ENCODE measurements at places on chromosomes 2 and 18.
A peak's percentile ranks its signal among the peaks of the same experiment; 100 is the strongest.

- DNase-seq, result no peak
Measured at GRCh38 chr2:210459880-210460279, 16.7 kb downstream of the LANCL1 start.

DNA sequence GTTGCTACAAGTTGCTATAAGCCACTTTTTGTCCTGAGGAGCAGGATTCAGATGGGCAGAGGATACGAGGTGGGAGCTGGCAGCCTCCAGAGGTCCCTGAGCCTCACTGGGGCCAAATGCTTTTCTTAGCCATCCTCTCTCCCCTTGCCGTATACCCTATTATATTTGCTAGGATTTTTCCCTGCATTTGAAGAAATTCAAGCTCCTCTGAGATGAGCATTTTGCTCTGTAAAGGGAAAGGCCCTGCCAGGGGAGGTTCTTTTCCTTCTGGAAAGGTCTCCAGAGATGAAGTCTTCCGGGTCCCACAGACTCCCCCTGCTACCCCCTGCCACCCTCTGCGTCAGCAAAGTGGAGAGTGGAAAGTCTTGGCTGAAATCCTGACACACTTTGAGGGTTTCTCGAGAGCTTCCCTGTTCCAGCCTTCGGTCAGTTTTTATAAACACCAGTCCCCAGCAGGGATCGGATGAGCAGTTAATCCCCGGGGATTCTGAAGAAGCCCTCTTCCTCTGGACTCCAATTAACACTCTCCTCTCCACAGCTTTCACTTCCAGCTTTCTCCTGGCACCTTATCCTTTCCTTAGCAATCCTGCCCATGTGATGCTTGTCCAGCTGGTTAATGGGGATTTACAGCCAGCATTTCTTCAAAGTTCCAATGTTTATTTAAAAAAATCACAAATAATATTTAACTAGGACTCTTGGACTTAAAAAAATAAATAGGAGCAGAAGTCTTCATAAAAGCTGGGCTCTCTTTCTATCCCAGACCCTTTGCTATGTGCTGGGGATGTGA, 13.1 kb downstream of the CYRIA start:
- DNase-seq, result no peak

GRCh38 chr2:148027822-148028221, 6.9 kb downstream of the MBD5 start:
- DNase-seq, result no peak

GRCh38 chr2:240628507-240628807, 3.2 kb downstream of the GPR35 start:
- DNase-seq, result no peak

DNA sequence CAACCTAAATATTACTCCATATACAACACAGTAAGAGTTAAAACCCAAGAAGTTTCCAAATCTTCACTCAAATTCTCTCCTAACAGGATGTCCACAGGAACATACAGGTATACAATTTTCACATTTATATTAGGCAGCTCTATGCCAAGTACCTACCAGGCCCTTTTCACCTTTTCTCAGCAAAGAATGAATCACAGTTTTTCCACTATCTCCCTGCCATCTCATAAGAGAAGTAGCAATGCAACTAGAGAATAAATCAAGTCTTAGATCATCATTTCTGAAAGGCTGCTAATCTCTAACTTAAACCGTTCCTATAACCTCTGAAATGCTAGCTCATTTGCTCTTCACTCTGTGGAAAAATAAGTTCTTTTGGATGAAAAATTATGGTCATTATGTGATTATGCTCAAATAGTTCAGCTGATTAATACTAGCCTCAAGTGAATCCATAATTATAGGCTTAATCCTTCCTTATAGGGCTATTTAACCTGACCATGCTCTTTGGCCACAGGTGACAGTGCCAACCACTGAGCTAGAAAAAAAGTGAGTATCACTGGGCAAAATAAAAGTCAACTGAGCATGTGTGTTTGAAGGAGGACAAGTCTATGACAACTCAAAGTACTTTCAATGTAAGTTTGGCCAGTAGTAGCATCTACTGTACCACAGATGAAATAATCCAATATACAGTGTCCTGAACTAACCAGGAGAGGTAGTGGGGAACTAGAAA, 79.7 kb downstream of the COBLL1 start:
- no peak for DNase-seq

DNA sequence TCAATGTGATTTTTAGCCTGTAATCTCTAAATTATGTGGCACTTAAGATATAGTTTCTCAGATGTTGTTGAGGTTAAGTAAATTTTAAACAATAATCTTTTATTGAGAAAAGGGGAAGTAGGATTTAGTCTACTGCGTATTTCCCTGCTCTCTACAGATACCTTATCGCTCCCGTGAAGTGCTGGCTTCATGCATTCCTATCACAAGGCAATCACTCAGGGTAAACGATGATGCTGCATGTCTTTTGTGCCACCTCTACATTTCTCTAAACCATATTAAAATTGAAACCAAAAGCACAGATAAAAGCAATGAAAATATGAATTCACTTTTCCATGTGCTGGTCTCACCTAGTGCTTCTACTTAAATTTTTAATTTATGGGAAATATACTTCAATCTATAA, 14.4 kb upstream of the RPE start:
- no peak for DNase-seq

- DNase-seq, result no peak
Measured at GRCh38 chr2:68089961-68090360, 27.2 kb upstream of the C1D start.

DNA sequence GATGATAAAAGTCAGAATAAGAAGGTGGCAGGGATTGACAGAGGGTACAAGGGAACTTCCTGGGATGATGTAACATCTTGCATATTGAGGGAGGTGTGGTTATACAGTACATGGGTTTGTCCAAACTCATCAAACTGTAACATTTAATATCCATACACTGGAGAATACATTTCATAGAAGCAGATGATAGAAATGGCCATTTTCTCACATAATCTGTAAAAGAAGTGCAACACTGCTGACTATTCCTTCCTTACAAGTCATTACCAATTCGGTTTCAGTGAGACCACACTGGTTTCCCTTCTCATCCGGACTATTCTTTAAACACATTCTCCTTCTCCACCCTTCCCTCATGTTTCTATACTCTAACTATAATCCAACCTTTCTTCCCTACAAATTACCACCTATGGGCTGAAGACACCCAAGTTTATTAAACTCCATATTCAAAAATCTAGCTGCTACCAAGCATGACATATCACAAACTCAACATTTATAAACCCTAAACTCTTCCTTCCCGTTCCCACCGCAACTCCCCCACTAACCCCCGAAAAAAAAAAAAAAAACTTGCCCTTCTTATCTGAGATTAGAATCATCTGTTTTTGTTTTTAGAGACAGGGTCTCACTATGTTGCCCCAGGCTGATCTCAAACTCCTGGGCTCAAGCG, 1.6 kb downstream of the COX7A2L start:
- DNase-seq, result no peak

DNA sequence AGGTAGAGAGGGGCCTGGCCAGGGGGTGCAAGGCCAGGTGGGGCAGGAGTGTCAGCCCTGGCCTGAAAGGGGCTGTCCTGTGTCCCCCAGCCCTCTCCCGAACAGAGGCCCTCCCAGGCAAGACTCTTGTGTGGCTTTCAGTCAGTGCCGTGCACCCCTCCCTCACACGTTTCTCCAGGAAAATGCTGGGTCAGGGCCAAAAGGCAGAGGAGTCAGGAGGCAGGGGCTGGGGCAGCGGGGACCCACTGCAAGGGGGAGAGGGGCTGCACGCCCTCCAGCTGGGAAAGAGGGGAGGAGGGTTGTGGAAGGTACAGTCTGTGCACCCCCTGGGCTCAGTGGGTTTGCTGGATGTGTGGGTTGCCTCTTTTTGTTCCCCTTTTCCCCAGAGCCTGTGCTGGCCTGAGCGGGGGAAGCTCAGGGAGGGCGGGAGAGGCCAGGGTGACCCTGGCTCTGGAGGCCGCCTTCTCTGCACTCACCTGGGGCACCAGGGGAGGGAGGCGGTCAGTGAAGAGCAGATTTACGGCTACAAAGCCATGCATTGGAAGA, 4.1 kb downstream of the KCNF1 start:
- DNase-seq, result no peak

DNA sequence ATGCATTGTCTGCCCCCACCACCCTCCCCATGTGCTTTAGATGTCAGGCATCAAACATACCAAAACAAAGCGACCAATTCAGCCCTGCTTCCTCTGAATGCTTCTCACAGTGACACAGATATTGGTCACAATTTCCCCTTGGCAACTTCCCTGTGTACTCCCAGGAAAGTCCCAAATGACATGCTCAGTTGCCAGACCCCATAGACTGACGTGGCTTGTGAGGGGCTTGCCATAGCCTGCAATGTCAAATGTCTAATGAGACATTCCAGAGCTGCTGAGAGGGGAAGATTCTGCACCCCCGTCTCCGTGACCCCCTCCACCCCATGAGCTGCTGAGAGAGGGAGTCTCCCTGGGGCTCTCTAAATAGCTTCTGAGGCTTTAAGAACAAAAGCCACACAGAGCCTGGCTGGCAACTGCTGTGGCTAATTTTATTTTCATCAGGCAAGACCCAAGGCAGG, 47.3 kb downstream of the RFTN2 start:
- DNase-seq, result no peak

DNA sequence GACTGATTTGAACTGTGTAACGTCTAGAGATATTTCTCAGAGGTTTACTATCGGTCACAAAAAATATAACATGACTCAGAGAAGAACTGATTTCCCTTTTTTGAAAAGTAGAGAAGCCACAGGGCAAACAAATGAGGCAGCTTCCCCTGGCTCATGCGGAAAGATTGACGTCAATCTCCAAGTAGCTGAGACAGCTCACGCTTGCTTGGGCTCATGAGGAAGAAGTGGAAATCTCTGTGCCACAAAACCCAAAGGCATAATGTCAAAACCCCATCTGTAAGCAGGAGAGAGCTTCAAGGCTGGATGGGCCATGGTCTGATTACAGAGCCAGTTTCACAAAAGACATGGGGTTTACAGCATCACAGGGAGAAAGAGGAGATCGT, 188.1 kb downstream of the ARL4C start:
- peak; percentile 86 for DNase-seq

DNA sequence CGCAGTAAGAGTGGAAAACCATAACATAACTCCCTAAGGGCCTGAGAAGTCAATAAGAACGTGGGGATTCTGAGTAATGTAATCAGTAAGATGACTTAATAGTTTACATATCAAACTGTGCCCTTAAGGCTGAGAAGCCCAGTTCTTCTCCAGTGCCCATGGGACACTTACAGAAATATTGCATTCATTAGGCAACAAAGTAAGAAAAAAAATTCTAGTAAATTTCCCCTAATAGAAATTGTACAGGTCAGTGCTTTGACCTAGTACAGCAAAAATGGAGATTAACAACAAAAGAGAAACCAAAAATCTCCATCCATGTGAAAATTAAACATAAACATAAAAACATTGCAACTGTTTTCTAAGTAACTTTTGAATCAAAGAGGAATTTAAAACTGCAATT, 139.8 kb upstream of the HS6ST1 start:
- DNase-seq, result no peak

DNA sequence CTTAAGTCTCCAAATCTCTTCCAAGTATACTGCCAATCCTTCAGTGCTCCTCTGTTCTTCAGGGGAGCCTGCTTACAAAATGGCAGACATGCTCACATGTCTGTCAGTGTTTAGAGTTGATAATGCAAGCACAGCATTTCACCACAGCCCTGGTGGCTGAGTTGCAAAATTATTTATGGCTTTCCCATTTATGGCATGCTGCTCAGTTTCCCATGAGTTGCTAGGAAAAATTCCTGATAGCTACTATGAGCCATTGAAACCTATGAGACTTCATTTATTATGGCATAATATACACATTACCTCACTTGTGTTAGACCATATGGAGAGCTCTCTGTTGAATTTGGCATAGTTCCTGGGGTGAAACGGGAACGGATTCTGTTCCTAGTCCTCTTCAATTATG, 448.7 kb upstream of the TCF4 start:
- no peak for DNase-seq

DNA sequence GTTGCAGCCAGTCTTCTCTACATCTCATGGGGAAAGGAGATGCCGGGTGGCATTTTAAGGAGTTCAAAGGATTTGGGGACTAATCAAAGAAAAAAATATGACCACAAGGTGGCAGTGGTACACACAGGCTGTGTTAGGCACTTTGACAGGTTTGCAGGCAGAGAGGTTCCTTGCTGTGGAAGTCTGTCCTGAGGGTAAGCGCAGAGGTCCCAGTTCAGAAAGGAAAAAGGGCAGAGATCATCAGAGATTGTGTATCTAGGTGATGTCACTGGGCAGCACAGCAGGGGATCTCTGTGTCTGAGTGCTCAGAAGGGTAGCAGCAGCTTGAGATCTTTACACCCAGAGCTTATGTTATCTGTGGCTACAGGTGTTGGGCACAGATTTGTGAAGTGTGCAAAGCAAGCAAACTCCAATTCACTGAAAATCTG, 231.4 kb downstream of the LRRTM1 start:
- no peak for DNase-seq

GRCh38 chr2:42493468-42494354, at the start of gene KCNG3:
KCNG3 (minus strand) TSS chr2:42493982; CDS start chr2:42493501, 481 bp downstream.
- peak; percentile 53 for DNase-seq

All from T-cell (primary cell).